ENCODE measurements at places on chromosomes 6 and 20.

DNA sequence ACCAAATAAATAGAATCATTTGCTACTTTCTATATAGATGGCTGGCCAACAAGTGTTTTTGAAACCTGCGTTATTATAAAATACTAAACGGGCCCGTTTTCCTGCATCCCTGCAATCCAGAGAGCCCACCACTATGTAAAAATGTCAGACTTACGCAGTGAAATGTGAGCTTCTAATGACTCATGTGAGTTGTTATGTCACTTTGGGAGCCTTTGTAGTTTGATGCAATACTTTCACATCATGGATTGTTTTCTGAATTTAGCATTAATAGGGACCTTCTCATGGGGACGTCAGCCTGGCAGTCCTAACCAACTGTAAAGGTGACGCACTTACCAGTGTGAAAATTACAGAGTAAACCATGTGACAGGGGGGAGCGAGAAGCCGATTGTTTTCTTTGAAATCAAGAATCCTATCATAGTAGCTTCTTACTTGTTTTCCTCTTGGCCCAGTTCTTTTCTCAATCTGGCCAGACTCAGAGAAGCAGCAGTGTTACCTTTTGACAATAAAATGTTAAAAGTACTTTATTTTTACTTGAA is 75.3 kb downstream of the SSR1 start:
- DNase-seq = no peak

GRCh38 chr20:33337119-33337518 is 54.1 kb downstream of the BPIFB1 start:
- no peak for DNase-seq

DNA sequence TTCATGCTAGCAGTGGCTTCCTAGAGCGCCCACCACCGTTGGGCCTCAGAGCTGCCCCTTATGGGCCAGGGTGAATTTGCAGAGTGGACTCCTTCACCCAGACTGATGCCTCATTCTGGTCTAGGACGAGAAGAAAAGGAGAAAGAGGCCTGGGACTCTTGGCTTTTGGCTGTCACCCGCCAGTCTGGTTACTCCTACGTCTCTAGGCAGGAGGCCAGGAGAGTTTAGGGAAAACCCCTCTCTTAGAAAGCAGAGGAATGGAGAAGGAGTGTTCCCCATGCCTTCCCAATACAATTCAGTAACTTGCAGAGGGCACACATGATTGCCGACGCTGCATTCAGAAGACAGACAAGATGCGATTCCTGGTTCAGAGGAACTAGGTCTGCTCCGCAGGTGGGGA is 70.1 kb downstream of the CDC5L start:
- DNase-seq = no peak

GRCh38 chr6:26375270-26375669 is 7.6 kb upstream of the BTN2A2 start:
- DNase-seq = no peak

DNA sequence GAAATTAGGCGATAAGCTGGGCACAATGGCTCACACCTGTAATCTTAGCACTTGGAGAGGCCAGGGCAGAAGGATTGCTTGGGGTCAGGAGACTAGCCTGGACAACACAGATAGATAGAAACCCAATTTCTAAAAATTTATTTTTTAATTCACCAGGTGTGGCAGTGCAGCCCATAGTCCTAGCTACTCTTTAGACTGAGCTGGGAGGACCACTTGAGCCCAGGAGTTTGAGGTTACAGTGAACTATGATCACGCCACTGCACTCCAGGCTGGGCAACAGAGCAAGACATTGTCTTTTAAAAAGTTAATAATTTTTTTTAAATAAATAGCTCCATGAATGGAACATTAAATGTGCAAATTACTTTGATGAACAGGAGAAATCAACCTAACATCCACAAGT is 8.2 kb downstream of the ZNF318 start:
- no peak for DNase-seq

DNA sequence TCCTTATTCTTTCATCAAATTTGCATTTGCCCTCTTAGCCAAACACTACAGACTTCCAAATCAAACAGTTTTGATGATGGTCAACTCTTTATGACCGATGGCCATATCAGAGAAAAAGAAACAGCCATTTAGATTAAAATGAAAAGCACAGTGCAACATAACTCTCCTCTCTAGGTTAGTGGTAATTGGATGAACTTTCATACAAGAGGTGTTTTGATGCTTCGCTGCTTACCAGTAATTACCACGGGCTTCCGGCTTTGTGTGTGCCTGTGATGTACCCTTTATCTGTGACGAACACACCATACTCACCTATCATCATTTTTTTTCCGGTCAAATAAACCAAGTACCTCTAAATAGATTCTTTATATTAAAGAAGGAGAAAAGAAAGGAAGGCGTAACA is 181.8 kb downstream of the FOXA2 start:
- no peak for DNase-seq

DNA sequence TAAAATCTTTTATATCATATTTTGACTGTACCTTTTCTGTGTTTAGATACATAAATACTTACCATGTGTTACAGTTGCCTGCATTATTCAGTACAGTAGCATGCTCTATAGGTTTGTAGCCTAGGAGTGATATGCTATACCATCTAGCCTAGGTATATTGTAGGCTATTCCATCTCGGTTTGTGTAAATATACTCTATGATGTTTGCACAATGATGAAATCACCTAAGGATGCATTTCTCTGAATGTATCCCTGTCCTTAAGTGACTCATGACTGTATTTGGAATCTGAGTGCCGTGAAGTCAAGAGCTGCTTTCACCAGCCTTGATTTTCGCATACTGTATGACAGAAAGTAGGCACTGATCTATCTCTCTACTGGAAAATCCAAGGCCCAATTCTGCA is 129.9 kb downstream of the UTRN start:
- no peak for DNase-seq

DNA sequence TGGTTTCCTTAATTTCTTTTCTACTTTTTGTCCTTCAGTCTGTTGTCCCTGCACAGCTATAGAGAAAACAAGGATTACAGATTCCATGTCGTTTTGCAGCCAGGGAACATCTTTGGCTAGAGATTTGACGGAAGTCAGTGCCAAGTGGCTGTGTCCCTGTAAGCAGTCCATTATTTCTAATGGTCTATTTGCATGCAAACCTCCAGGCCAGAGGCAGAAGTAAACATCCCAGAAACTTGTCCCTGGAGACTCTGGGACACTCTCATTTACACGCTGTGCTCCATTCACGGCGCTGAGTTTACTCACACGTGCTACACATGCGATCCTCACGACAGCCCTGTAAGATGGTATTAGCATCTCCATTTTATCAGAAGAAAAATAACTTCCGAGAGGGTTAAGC is 355.5 kb downstream of the PRKN start:
- no peak for DNase-seq

DNA sequence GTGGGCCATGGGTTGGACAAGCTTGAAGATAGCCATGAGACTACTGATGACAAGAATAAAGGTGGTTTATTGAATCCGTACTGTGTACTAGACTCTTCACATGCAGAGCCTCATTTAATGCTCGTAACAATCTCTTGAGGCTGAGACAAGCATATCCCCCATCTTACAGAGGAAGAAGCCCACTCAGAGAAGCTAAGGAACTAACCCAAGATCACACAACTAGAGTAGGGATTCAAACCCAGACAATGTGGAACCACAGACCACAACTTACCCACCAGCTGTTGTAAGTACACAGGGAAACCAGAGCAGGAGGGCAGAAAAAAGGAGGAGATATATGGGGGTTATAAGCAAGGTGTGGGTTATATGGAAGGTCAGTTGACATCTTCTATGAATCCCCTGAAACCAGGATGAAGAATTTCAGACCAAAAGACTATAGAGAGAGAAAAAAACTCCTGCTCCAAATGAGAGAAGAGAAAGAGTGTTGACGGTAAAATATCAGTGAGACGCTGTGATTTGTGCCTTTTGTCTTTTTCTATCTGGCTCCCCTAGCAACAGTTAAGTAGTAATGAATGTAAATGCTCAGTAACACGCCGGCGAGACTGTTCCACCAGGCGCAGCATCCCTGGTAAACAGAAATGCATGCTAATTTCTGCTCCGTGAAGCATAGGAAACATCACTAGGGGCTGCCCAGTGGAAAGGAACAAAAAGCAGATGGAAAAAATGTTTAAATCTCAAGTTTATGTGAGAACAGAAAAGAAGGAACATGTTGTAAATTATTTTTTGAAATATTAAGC is 80.1 kb upstream of the SLC22A16 start:
- no peak for DNase-seq

DNA sequence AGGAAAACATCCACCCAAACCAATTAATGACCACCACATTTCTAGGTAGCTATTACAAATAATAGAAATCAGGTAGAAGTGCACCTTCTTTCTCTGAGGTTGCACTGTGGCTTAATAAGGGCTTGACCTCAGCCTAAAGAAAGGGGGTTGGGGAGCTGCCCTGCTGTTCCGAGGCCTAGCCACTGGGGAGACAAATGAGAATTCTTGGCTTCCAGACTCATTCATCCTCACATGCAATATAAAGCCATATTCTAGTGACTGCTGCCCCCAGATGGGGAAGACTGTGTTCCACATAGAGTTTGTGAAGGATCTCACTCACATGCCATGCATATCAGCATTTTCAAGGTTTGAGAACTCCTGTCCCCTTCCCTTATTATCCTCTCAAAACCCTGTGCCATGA is 22.9 kb downstream of the SAYSD1 start:
- DNase-seq = no peak

- DNase-seq = no peak
Measured at GRCh38 chr20:52011093-52011492, 180.5 kb downstream of the ZFP64 start.

- no peak for DNase-seq
Measured at GRCh38 chr6:163347021-163347446, 67.5 kb upstream of the QKI start.

DNA sequence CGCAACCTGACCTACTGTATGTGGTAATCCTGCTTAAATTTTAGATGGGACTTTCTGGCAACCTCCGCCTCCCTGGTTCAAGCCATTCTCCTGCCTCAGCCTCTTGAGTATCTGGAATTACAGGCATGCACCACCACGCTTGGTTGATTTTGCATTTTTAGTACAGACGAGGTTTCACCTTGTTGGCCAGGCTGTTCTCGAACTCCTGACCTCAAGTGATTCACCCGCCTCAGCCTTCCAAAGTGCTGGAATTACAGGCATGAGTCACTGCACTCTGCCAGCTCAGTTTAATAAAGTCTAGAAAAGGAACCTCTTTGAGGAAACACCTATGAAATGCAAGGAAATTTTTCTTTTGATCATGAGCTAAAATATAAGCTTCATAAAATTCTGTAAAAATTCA is 9.0 kb upstream of the PLCB4 start:
- DNase-seq = no peak

GRCh38 chr20:32737371-32738223 is 5.7 kb downstream of the COMMD7 start:
- no peak for DNase-seq

DNA sequence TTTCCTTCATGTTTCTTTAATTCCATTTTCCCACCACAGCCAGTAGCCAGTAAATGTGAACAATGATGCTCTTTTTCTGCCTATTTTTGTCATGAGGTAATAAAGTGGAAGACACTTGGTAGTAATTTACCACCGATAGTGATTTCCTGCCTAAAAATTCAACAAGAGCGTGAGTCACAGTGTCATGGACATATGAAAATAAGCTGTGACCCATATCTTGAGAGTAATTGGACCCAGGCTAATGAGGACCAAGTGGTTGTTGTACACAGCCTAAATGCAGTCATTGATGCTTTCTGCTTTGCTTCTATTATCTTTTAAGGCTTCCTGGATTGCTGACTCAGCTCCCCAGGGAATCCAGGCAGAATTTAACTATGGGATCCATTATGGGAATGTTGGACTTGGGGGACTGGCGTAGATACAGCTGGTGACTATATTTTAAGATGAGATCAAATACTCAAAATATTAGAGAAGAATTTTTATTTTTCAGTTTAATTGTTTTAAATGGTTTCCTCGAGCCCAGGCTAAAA is 265.9 kb upstream of the FERMT1 start:
- DNase-seq = no peak

- DNase-seq = no peak
Measured at GRCh38 chr6:37050045-37050853, 44.8 kb downstream of the FGD2 start.

- DNase-seq = no peak
Measured at GRCh38 chr6:7137335-7138045, 29.7 kb downstream of the RREB1 start.

DNA sequence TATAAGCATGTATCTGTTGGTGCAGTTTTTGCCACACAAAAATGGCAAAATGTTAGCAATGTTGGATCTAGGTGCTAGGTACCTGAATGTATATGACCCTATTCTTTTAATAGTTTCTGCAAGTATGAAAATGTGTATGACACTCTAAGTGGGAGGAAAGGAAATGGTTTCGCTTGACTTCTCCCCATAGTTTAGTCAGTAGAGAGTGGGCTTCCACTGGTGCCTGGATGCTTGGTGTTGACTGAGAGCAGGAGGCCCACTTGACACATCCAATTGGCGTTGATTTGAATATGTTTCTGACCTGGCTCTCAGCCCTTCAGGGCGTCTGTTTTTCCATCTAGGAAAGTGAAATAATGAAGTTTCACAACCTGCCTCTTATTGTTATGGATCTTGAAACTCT is 41.8 kb upstream of the GABRR1 start:
- no peak for DNase-seq

GRCh38 chr6:127058027-127058426 is 60.4 kb upstream of the RSPO3 start:
- DNase-seq = no peak

GRCh38 chr6:18179770-18180356 is 24.6 kb downstream of the KDM1B start:
- no peak for DNase-seq

- DNase-seq = no peak
Measured at GRCh38 chr6:117138425-117138824, 126.9 kb upstream of the VGLL2 start.

GRCh38 chr6:74658391-74658790 is 547.5 kb downstream of the COL12A1 start:
- no peak for DNase-seq

DNA sequence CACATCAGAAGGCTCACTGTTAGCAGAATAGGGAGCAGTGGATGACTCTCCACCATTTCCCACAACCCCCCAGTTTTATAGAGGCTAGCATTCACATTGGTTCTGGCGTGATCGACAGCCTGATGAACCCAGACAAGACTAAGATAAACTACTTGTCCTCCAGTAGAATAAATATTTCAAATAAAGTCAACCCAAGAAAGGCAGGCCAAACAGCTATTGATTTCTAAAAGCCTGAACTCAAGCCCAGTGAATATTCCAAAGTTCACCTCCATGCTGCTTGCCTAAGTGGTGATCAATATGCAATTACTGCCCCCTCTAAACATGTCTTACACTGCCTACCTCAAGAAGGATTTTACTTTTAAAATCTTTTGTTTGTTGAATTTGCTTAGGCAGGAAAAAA is 104.5 kb downstream of the CTNNBL1 start:
- DNase-seq = no peak

Measured in cortex of kidney (tissue), 1 donor.